ENCODE measurements at places on chromosomes 2 and 18. TPM values are rescaled to one million over a fixed set of nuclear protein-coding genes. Genes with fewer than 3 reads are reported as not detected.

The SLC40A1 gene
- 34.6 TPM for polyA plus RNA-seq

The TRIM43 gene
- polyA plus RNA-seq = not detected

The EVX2 gene
- not detected for polyA plus RNA-seq

The UCN gene
- 1.9 TPM for polyA plus RNA-seq

The NXPH2 gene
- 13.0 TPM for polyA plus RNA-seq

The CASP8 gene
- polyA plus RNA-seq = 6.6 TPM

The TXNDC2 gene
- polyA plus RNA-seq = 0.05 TPM

The TCF7L1 gene
- polyA plus RNA-seq = 34.6 TPM

The RIT2 gene
- not detected for polyA plus RNA-seq
